ENCODE measurements at places on chromosomes 7 and 10.

GRCh38 chr10:43305876-43306275 lies 39.0 kb upstream of the RASGEF1A start:
- DNase-seq, result no peak

- DNase-seq, result no peak
Observed at GRCh38 chr7:123417580-123417979, 116.8 kb downstream of the IQUB start.

DNA sequence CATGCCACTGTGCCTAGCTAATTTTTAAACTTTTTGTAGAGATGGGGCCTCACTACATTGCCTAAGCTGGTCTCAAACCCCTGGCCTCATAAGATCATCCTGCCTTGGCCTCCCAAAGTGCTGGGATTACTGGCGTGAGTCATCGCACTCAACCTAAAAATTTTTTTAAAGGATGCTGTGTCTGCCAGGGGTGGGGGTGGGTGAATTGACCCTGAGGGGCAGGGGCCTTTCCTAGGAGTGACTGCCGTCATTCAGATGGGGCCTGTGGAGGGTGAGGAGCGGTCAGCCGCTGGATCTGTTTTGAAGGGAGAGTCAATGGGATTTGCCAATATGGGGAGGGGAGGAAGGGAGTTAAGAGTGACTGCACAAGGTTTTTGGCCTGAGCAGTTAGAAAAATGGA lies 89.4 kb downstream of the C10orf105 start:
- DNase-seq, result no peak

GRCh38 chr7:118758582-118758981 lies 534.1 kb downstream of the ANKRD7 start:
- no peak for DNase-seq

DNA sequence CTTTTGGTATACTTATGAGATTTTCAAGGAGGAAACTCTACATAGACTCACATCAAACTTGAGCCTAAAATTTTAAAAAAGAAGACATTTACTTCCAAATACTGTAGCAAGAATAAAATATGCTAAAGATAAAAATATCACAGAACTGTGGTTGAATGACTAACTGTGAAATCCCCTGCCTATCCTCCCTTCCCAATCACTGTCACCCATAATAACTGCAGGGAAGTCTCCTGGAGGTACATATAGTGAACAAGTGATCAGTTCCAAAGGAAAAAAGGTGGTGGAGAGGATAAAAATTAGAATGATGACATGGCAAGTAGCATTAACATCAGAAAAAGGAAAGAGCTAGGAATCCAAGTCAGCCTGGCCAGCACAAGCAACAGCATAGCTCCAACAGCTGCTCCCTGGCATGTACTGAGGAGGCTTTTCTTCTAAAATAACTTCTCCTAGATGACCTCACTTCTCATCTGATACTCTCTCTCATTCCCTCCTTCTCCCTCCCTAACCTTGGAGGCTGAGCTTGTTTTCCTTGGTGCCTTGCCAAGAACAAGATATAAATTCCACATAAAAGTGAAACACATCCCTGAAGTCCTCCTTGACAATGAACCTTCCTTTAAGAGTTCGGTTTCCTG lies 124.0 kb downstream of the IQUB start:
- peak; percentile 64 for DNase-seq

GRCh38 chr7:158094671-158095226 lies 492.9 kb downstream of the PTPRN2 start:
- no peak for DNase-seq

DNA sequence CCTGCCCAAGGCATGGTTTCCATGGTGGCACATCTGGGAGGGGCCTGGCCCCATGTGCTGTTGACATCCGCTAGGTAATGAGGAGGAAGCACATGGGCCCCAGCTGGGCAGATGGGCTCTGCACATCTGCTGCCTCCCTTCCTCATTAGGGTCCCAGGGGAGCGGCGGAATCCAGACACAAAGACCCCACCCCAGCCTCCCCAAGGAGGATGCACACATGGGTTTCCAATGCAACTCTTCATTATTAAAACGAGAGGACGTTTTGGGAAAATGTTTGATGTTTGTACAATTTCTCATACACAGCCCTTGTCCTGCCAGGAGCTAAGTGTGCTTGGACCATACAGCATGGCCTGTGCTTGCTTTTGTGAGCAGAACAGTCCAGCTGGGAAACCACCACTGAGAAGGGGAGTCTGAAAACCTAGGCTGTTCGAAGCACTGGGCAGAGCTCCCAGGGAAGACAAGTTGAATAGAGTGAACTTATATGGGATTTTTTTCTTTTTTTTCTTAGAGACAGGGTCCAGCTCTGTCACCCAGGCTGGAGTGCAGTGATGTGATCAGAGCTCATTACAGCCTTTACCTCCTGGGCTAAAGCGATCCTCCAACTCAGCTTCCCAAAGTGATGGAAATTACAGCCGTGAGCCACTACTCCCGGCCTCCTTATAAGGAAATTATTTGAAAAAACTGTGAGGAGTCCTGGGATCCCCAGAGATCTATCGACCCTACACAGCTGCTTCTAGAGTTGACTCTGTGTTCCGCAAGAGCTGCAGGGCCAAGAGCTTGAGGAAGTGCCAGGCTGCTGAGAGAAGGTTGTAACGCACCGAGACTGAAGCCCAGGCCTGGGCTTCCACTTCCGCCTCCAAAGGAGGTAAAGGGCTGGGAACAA lies 23.4 kb downstream of the FAM107B start:
- DNase-seq, result no peak
